Pulmonary artery endothelial cell (primary cell): ENCODE measurements at places on chromosomes 11 and 22. TPM values are rescaled to one million over a fixed set of nuclear protein-coding genes. Genes with fewer than 3 reads are reported as not detected.

The IFITM10 gene
- 0.04 and 0.13 TPM in 2 replicates for total RNA-seq

DNA sequence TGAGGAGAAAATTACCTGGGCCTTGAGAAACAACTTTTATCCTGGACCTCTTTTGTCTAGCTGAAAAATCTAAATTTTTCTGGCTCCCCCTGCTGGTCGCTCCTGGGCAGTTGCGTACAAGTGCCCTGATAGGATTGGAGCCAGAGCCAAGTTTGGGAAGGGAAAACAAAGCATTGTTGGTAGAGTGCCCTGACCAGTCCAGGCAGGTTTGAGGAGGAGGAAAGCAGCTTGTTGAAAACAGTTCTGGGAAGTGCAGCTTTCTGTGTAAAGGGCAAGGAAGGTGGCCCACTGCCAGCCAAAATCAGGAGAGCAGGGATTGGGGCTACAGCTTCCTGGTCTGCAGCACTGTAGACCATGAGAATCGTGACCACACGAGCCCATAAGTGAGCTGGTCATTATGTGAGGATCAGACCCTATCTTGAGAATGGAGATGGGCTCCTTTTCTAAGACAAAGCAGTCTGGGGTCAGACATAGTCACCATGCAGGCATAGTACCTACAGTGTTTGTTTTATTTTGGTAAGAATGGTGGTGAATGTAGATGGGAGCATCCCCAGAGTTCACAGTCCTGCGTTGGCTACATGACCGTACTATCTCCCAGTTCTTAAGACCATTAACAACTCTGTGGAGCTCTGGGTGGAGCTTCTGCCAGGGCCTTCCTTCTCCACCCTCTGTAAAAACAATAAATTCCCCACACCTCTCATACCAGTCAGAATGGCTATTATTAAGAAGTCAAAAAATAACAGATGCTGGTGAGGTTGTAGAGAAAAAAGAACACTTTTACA, 21.3 kb upstream of the PIK3IP1 start:
- no peak for DNase-seq

DNA sequence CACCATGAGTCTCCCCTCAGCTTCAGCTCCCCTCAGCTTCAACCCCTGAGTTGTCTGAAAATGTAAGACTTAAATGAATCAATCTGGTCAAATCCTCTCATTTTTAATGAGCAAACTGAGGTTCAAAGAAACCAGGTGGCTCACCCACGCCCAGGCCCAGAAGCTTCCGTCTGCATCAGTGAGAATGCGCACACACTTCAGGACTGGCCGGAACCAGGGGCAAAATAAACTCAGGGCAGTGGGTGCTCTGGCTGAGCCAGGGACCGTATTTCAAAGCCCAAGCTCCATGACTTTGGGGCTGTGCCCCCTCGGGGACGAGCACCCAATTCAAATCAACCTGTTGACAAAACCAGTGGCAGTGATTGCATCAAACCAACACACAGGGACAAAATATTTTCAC, 3.1 kb downstream of the SULT4A1 start:
- no peak for DNase-seq

GRCh38 chr11:13701506-13701905, 33.0 kb downstream of the FAR1 start:
- no peak for DNase-seq

GRCh38 chr11:90446207-90446606, 223.4 kb upstream of the CHORDC1 start:
- no peak for DNase-seq
